ENCODE measurements at places on chromosomes 3 and 15.
A peak's percentile ranks its signal among the peaks of the same experiment; 100 is the strongest.

DNA sequence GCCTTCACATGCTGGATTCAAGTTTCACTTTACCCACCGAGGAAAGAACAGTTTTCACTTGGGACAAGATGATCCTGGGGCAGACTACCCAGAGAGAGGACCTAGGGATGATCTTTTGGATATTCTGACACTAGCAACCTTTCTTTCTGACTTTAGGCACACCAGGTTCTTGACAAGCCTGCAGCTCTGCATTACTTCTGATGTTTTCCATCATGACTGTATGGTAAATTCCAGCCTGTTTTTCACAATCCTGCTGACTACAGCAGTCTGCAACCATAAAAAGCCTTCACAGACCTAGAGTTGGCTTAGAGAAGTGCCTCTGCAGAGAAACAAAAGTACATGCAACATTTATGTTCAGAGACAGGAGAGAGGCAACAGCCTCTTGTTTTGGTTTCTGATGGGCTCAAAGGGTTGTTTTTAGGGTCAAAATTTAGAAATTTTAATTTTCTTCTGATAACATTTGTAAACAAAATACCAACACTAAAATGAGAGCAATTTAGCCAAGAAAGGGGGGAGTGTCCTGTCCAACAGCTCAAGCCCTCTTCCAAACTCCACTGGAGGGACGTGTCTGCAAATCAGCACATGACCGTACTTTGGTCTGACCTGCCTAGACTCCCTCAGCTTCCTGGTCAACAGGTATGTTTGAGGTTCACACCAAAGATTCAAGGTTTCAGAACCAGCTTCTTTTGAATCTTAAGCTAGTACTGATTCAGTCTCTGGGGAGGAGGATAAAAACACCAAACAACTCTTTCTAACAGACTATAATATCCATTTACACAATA lies 799 bp downstream of the ABI3BP start:
- no peak for DNase-seq

GRCh38 chr3:98603580-98603979 lies 10.2 kb upstream of the CPOX start:
- DNase-seq = no peak

DNA sequence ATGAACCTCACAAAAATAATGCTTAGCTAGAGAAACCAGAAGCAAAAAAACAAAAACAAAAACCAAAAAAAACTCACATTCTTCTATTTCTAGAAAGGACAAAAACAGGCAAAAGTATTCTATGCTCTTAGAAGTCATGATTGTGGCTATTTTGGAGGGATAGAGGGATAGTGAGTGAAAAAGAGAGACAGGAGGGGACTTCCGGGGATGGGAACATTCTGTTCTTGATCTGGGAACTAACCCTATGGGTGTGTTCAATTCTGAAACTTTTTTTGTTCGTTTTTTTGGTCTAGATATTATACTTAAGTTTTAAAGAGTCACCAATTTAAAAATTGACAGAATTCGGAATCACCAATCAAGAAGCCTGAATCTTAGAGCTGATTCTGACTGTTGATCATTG lies 120.0 kb upstream of the TPM1 start:
- DNase-seq = no peak

- DNase-seq = peak; percentile 43
Measured at GRCh38 chr3:18295171-18295920, 129.8 kb downstream of the SATB1 start.

- peak; percentile 40 for DNase-seq
Measured at GRCh38 chr3:69020424-69020823, 6.9 kb upstream of the EOGT start.

DNA sequence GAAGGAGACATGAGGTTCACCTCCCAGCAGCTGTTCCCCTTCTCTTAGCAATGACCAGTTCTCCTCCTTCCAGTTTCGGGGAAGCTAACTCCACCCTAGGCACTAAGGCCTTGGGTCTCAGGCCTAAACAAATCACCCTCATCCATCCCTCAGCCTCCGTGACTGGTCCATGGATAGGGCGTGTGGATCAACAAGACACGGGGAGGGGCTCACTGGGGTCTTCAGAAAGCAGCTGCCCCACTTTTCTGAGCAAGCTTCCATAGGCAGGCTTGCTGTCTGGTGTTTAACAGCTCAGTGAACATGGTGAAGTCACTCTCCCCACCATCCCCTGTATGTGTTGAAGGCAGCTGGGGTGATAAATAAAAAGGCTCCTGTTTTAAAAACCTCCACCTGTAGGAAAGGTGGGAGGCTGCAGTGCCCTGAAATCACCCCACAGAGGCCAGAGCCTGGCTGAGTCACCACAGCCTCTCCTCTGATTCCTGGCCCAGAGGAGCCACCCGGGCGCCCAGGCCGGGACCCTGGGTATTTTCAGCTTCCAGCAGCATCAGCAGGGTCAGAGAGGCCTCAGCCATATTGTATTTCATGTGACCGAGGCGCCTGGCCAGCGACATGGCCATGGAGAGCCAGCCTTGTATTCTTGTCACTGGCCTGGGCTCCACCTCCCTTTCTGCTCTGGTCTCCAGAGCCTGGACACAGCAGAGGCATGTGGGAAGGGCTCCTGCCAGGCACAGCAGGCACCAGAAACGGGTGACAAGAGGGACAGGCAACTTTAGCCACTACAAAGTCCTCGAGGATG lies 60.3 kb upstream of the HERC1 start:
- DNase-seq = no peak

- DNase-seq = no peak
Measured at GRCh38 chr3:43531835-43532234, 90.0 kb downstream of the ANO10 start.

DNA sequence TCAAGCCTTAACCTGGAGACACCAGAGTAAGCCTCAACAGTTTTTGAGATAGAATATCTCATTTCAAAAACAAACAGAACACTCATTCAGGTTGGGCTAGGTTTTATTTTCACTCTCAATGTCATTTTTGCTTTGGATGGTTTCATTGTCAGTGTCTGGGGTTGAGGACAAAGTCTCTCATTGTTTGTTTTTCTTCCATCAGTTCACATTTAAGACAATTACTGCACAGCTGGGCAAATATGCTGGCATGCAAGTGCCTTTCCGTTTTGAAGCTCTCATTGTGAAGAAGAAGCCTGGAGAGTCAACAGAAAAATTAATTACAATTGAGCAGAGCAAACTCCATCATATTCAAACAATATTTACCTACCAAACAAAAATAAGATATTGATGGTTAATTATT lies 1050.0 kb downstream of the TBL1XR1 start:
- DNase-seq = no peak

DNA sequence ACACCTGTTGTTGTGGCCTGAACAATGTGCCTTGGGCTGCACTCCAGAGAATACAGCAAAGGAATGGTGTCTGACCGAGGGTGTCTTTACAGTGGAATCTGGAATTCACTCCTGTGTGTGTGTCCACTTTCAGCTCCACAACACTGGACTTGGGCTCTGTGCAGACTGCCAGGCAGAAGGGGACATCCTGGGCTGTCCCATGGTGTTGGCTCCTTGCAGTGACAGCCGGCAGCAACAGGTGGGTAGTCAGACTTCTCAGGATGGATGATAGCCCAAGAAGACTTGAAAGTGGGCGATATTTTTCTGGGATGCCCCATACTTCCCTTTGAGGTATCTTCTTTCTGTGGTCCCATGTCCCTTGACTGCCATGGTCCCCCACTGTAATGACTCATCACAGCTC lies 45.0 kb downstream of the DPH3 start:
- DNase-seq = no peak

GRCh38 chr15:68821841-68822381 lies 1.2 kb upstream of the ANP32A start:
- DNase-seq = peak; percentile 54

DNA sequence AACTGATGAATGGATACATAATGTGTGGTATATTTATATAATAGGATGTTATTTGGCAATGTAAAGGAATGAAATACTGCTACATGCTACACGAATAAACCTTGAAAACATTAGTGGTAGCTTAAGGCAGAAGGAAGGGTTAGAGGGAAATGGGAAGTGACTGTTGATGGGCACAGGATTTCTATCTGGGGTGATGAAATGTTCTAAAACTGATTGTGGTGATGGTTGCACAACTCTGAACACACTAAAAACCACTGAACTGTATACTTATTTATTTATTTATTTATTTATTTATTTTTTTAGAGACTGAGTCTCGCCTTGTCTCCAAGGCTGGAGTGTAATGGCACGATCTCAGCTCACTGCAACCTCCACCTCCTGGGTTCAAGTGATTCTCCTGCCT lies 24.8 kb upstream of the SHISA5 start:
- peak; percentile 90 for DNase-seq

DNA sequence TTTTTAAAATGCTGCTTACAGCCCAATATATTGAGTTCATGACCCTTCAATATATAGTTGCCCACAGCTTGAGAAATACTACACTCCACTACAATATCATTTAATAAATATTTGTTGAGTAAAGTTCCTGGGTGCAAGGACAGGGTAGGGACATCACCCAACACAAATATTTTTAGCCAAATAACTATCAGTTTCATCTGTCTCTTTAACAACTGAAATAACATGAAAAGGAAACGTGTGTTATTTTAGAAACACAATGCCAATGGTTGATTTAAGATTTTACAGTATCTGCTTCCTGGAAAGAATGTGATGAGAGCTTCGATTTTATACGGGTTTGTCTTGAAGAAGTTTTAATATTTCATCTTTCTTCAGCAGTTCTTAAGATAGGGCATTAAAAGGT lies 67.7 kb upstream of the CDV3 start:
- DNase-seq = no peak

- DNase-seq = no peak
Measured at GRCh38 chr3:187833799-187834578, 88.7 kb upstream of the BCL6 start.

- DNase-seq = no peak
Measured at GRCh38 chr15:86915811-86916331, 836.2 kb downstream of the AGBL1 start.

DNA sequence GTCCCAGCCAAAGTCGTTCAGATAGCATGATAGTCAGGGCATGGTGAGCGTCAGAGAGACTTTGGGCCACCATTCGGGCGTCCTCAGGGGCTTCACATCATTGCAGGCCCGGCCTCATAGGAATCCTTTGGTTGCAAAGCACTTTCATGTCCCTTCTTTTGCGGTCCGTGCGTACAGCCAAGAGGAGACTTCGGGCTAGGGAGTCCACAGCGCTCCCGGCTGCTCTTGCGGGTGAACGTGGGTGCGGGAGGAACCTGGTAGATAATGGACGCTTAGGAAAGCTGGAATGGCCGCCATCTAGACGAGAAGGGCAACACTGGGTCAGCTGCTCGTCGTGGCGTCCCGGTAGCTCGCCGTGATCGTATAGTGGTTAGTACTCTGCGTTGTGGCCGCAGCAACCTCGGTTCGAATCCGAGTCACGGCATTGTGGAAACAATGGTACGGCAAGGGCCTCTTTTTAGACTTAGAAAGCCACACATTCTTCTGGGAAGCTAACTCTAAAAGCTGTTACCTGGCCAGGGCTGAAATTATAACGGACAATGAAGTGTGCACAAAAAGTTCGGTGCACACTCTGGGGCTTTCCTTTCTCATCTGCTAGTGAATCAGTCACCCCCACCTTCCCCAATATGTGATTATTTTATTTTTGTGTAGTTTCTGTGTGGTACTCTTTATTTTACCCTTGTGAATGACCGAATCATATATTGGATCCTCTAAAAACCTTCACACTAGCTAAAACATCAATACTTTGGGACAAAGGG lies 13.2 kb upstream of the SHF start:
- peak; percentile 58 for DNase-seq

DNA sequence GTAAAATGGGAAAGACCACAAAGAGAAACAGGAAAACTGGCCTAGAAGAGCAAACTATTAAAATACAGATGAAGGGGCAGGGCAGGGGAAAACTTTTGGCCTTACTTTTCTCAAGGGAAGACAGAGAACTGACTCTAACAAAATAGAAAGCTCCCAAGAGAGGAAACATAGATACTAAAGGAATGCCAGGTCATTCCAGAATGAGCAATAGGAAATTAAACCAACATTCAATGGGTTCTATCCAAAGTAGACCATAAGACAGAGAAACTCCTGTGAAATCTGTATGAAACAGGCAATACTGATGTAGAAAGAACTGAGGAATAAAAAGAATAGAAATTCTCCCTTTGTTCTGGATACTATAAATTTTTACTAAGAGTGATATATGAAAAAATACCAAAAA lies 491.8 kb downstream of the MECOM start:
- DNase-seq = no peak

- DNase-seq = no peak
Measured at GRCh38 chr3:42970976-42971772, 7.9 kb upstream of the GASK1A start.

DNA sequence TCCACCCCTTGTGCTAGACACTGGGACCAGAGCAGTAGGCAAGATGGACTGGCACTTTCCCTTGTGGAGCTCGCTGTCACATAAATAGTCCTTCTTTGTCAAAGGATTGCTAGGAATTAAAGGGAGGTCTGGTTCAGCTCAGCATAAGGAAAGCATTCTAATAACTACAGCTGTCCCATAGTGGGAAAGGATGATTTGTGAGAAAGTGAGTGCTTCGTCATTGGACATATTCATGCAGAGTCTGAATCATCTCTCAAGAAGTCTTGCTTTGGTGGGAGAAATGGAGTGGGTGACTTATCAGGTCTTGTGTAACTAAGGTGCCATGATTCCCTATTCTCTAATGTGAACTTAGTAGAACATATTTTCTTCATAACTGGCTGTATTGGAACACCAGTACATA lies 14.7 kb downstream of the PPARG start:
- no peak for DNase-seq

- DNase-seq = no peak
Measured at GRCh38 chr3:134647902-134648760, 2.7 kb downstream of the KY start.

- no peak for DNase-seq
Measured at GRCh38 chr15:32053719-32054118, 23.4 kb downstream of the CHRNA7 start.

DNA sequence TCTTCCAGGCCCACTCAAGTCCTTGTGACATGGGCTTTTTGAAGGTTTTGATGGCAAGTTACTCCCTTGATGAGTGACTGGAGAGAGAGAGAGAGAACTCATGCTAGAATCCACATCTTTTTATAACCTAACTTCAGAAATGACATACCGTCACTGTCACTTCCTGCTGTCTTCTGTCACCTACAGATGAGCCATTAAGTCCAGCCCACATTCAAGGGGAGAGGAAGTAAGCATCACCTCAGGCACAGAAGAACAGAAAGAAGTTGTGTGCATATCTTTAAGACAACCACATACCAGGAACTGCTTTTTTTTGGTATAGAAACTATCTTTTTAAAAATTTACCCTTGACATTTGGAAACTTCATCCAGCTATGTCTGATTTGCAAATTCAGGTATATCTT lies 16.6 kb upstream of the TXNRD3 start:
- no peak for DNase-seq

- DNase-seq = no peak
Measured at GRCh38 chr3:173191611-173192010, 50.6 kb upstream of the SPATA16 start.

DNA sequence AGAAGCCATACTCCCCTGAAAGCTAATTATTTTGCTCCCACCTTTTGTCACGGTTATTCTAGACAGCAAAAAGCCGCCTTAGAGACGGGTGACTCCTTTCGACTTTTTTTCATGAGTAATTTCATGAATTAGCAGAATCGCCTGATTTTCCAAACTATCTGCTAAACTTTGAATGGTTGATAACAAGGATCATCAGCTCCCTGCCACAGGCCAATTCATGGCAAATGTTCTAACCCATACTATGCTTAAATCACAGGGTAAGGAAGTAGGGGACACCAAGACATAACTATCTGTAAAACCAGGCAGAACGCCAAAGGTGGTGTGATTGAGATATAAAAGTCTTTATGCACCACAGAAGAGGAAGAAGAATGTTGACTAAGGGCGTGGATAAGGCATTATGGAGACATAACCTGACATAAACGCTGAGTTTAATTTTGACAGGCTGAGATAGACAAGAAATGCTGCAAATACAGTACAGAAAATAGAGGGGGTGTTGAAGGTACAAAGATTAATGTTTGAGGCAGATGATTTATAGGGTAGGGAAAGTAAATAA lies 891 bp upstream of the DMXL2 start:
- DNase-seq = peak; percentile 90

All from AML-193 (cell line).